ENCODE measurements at places on chromosomes 3 and 15. TPM values are rescaled to one million over a fixed set of nuclear protein-coding genes. Genes with fewer than 3 reads are reported as not detected.

Gene CSTA
- 107 TPM for total RNA-seq

Gene HHLA2
- total RNA-seq, result not detected

Gene RFTN1
- 8.4 TPM for total RNA-seq

Gene ACTRT3
- total RNA-seq, result 0.64 TPM

Gene GOLGA8R
- total RNA-seq, result 2.8 TPM

Gene SEMA5B
- under 0.01 TPM for total RNA-seq

Gene CHRNA3
- not detected for total RNA-seq

Gene SSUH2
- total RNA-seq, result 0.13 TPM

Gene ACKR4
- total RNA-seq, result under 0.01 TPM

All from bronchial epithelial cell (primary cell).